NCI-H82 (cell line): ENCODE measurements at places on chromosomes 2 and 18.

DNA sequence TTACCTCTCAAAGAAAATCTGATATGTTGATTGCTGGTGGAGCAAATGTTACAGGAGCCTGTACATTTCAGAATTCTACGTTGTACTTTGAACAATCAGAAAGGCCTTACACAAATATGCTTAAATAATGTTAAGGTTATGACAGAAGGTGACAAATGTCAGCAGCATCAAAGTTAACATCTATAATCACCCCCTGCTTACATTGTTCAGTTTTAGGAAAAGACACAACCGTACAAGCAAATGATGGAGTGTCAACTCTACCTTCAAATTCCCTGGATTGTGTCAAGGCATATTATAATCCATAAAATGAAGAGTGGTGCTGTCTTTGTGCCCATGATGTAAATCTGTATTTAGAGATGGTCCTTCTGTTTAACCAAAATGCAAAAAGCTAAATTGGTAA, 465.5 kb downstream of the ARHGAP15 start:
- DNase-seq, result no peak

- no peak for DNase-seq
These were observed 202.7 kb downstream of the CYRIA start for GRCh38 chr2:16462958-16463357.

- no peak for DNase-seq
These were observed 972 bp upstream of the IGFBP5 start for GRCh38 chr2:216696321-216696720.

GRCh38 chr2:24855726-24856125, 62.5 kb downstream of the CENPO start:
- DNase-seq, result no peak

GRCh38 chr2:18149660-18150246, 271.3 kb downstream of the KCNS3 start:
- DNase-seq, result peak; percentile 94

DNA sequence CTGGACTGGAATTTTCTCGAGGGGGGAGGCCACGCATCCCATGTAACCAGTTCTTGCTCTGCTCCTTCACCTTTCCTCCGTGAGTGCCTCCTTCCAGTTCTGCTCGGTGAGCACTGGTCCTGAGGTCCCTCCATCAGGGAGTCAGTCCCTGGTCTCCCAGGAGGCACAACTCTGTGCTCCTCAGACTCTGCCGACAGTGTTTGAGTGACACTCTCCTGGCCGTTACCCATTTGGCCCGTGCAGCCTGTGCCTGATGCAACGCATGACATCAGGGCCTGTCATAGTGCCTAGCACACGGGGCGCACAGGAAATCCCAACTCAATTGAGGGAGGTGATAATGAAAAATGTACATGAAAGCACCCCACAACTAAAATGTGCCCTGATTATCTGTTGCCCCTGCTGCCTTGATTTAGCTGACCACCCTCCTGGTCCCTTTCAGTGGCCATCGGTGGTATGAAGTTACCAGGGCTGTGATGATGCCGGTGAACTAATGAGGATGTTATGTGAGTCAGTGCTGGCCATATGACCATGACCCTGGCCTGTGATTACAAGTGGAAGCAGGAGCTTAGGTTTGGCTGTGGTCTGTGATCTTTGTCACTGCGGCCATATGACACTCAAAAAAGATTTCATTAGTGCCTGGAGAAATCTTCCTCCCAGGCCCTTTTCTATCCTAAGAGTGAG, 144.6 kb downstream of the TDRD15 start:
- DNase-seq, result no peak

DNA sequence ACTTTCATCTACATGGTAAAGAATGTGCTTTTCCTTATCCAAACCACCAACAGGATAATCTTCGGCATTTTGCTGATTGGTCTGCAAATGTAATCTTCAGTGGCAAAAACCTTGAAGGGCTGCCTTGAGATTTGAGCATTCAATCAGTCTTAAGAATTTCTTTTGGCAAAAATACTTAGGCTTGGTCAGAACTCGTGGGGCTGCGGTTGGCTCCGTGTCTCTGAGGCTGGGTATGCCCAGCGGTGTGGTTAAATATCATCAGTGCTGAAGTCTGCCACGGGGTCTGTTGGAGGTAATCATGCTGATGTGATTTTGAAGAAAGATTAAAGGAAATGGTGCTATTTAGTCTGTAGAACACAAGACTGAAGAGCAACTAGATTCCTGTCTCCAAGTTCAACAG, 262.6 kb downstream of the EN1 start:
- no peak for DNase-seq
